ENCODE measurements at places on chromosomes 16 and 17. TPM values are rescaled to one million over a fixed set of nuclear protein-coding genes. Genes with fewer than 3 reads are reported as not detected.
A peak's percentile ranks its signal among the peaks of the same experiment; 100 is the strongest.

- DNase-seq, result no peak
These were observed 50.1 kb downstream of the PIMREG start for GRCh38 chr17:6494239-6494941.

Gene PIPOX
- 2.4 TPM for total RNA-seq

DNA sequence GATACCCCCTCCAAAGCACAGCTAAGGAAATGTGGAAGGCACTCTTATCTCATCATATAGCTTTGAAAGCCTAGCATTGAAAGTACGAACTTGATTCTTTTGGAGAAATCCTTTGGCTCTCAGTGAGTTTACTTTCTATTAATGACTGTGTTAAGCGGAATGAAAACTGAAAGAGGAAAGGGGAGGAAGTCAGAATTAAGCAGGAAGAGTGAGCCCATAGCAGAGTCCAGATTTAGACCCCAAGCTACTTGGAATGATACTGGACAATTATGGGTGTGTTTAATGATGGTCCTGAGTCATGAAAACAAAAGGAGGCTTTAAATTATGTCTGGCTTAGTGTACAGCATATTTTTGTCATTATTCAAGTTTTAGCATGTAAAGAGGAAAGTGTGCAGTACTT lies 42.2 kb downstream of the TENT4B start:
- DNase-seq, result no peak

- peak; percentile 24 for DNase-seq
These were observed 1.0 kb downstream of the TELO2 start for GRCh38 chr16:1494129-1494640.

Gene TEX14
- 0.17 TPM for total RNA-seq

Gene CMTM1
- total RNA-seq, result 10.1 TPM

DNA sequence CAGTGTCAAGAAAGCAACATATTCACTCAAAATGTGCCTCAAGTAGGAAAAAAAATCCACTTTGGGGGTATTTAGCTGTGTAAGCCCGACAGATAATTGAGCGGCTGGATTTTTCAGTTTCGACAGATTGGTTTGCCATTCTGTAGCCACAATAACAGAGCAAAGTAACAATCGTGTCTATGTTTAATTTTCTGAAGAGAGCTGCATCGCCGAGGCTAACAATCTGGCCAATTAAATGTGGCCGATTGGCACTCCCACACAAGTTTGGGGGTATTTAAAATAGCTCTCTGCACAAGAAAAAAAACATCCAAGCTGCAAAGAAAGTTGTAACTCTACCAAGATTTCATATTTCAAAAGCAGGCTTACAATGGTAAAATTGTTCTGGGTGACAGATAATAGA lies 99.7 kb upstream of the CDH13 start:
- no peak for DNase-seq

DNA sequence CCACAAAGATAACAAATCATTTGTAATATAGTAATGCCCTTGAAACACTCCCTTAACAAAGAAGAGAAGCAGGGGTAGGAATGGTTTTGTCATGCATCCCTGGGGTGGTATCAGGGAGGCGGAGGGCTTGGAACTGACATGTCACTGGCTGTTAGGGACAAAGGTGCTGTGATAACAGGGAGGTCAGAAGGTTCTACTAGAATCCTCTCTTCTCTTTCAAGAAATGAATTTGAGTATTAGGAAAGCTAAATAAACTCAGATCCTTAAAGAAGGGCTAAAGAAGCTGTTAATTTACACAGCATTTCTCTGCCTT lies 65.4 kb upstream of the ADAMTS18 start:
- no peak for DNase-seq

Gene ERCC4
- 11.0 TPM for total RNA-seq

- DNase-seq, result no peak
These were observed 24.7 kb upstream of the SSTR5 start for GRCh38 chr16:1047801-1048200.

- peak; percentile 43 for DNase-seq
These were observed 47.3 kb downstream of the TBC1D16 start for GRCh38 chr17:79988185-79988971.

DNA sequence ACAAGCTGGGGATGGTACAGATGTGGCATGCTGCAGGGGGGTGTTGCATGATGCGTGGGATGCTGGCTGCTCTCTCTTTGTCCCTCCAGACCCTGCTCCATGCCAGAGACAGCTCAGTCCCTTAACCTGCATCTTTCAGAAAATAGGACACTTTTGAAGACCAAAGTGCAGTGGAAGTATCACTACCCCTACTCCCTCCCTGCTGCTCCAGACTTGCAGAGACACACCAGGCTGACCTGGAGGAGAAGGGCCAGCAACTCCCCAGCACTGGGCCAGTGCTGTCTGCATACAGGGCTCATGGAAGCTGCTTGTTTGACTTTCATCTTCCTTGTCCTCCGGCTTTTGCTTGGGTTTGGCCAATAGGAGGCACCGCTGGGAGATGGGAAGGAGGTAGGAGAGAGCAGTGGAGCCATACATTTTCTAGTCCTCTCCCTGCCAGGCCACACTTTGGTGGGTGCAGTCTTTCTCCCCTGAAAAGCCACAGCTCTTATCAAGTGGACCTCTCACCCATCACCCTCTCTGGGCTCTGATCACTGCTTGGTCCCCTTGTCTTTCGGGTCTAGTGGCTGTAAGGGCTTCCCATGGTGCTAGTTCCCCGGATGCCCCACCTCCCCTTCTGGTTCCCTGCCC lies 46.1 kb upstream of the NKD1 start:
- DNase-seq, result no peak

DNA sequence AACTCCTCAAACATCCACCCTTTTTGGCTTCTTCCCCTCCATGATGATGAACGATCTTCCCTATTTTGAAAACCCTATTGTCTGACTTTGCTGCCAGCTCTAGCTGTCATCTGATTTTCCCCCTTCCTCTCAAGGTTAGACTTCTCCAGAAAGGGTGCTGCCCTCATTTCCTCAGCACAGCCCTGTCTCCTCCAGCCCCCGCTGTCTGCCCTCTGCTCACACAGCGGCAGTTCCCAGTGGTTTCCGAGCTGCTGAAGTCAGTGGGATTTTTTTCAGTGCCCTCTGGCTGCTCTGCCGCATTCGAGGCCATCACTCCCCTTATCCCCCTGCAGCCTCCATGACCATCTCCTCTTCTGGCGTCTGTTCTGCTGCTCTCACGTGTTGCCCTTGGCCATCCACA lies 26.6 kb upstream of the C17orf107 start:
- DNase-seq, result no peak

GRCh38 chr17:64491034-64491860 lies 5.6 kb downstream of the POLG2 start:
- DNase-seq, result peak; percentile 70

GRCh38 chr17:47807421-47807820 lies 14.2 kb downstream of the OSBPL7 start:
- no peak for DNase-seq

DNA sequence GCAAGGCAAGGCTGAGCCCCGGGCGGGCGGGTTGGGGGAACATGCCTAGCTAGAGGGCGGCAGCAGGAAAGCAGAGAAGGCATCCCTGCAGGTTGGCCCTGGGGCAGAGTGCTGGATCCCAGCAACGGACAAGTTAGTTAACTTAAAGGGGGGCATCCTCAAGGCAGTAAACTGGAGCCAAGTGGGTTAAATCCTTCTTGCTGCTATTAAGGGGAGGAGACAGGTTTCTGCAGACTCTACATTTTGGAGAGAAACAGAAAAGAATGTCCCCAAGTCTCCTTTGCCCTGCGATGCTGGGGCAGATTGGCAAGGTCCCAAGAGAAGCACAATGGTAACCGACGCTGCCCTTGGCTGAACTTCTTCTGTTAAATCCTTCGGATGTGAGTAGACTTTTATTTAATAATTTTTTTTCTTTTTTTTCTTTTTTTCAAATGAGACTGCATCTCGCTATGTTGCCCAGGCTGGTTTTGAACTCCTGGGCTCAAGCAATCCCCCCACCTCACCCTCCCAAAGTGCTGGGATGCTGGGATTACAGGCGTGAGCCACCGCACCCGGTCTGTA lies 14.0 kb downstream of the ATP5PD start:
- DNase-seq, result no peak

DNA sequence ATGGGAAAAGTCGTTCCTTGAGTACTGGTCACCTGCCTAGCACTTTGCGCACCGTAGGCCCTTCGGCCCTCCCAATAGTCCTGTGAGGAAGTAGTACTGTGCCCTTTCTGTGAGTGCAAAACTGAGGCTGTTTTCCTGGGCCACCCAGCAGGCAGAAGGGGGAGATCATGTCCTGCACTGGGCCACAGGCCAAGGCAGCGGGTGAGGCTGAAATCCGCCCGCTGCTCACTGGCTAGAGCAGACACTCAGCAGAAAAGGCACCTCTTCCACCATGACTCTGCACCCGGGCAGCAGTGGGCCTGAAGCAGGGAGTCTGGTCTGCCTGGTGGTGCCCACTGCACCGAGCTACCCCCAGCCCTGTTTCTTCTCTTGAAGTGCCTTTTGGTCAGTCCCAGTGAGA lies 20.2 kb downstream of the METTL22 start:
- no peak for DNase-seq

DNA sequence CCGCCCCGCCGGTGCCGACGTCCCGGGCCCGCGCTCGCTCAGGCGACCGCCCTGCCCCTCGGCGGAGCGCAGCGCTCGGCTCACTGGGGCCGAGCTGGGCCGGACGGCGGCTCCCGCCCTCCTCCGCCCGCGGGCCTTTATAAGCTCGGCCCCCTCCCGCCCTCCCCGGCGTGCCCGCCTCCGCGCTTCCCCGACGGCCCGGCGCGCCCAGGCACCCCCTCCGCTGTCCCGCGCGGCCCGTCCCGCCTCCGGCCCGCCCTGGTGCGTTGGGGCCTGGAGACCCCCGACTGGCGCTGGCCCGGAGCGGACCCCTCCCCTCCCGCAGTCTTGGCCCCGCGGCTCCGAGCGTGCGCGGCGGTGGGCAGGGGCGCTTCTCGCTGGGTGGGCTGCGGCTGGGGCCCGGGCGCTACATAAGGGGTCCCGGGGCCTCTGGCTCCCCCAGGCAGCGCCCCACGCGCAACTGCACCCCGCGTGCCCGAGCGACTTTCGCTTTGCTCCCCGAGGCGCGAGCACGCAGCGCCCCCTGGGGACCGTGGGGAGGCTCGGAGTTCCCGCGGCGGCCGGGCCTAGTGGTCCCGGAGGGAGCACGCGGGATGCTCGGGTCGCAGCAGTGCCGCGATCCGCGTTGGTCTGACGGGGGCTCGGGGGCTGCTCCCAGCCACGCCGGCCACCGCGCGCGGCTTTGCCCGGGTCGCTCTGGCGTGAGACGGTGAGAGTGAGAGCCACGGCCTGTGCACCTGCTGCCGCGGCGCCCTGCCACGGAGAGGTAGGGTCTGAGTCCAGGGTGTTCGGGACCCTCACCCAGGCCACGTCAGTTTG lies at the start of gene PIEZO1:
TSS of gene PIEZO1 (minus strand) at position 115 of the 819 bp plus-strand sequence. CDS start 256 bp downstream, outside the sequence.
- peak; percentile 80 for DNase-seq

GRCh38 chr17:81194941-81195901 lies 27.5 kb downstream of the CEP131 start:
- DNase-seq, result no peak

Gene C17orf78
- total RNA-seq, result not detected

DNA sequence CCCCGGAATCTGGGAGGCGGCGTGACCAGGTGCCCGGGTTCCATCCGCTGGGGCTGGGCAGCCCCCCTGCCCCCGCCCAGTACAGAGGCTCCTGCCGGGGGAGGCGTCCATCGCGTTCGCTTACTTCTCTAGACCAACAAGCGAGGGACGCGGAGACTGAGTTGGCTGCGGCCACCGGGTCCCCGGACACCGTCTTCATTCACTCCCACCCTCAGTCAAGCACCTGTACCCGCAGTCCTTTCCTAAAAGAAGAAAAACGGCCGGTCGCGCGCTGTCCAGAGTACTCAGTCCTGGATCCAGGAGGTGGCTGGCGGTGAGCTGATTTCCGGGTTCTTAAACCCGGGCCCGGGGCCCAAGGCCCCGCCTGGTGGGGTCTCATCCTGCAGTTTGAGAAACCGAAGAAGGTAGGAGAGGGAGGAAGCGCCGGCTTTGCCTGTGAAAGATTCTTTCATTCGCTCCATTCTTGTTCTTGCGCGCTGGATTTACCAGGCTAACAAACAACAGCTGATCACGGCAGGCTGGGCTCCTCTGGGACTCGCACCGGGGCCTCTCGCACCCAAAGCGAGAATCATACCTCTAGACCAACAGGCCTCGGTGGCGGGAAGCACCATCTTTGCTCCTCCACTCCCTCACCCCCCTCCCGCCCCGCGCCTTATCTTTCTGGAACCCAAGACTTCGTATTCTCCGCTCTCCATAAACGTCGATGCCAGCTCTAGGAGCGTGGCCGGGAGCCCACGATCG lies 17.4 kb upstream of the OR1F1 start:
- DNase-seq, result peak; percentile 53

GRCh38 chr17:81917565-81918332 lies at the start of gene SIRT7:
SIRT7 (minus strand) TSS chr17:81918176; CDS start chr17:81918131, 45 bp downstream.
- peak; percentile 90 for DNase-seq

Gene CHRNE
- total RNA-seq, result 0.56 TPM

DNA sequence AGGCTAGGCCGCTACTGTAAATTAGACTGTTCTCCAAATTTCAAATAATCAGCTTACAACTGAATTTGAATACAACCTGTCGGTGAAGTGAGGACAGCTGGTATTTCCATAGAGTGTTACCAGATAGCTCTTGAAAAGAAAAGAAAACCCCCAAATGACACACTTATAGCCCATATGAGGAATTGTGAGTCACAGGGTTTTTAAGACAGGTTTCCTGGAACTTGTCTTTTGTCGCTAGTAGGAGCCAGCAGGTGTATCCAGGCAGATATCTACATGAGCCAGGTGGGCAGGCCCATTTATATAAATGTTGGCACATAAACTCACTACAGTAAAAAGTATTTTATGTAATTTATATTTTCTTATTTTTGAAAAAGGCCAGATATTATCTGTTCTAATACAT lies 24.0 kb downstream of the TNRC6A start:
- DNase-seq, result peak; percentile 42

DNA sequence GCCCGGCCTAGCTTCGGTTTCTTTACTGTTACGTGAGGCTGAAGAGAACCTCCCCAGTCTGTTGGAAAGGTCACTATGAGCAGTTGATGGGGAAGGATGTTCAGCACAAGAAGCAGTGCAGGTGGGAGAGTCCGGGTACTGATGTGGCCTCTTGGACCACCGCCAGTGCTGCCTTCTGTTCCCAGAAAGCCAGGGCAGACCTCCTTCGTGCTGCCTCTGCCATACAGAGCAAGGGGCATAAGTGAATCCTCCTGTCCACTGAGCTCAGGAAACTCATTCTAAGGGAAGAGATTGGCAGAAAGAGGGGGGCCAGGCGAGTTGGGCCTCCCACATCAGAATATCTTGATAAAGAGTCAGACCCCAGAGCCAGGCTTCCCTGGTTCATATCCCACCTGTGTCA lies 3.7 kb downstream of the PPP4C start:
- DNase-seq, result no peak

Gene TSNAXIP1
- total RNA-seq, result 0.77 TPM

Gene SPNS2
- 0.15 TPM for total RNA-seq

Gene SLC52A1
- total RNA-seq, result 0.36 TPM

- DNase-seq, result peak; percentile 37
These were observed 83.6 kb downstream of the C17orf58 start for GRCh38 chr17:67912656-67913055.

- no peak for DNase-seq
These were observed 156.6 kb upstream of the SDK2 start for GRCh38 chr17:73800893-73801292.

Gene MYADML2
- not detected for total RNA-seq

Gene GPRC5C
- 0.41 TPM for total RNA-seq

DNA sequence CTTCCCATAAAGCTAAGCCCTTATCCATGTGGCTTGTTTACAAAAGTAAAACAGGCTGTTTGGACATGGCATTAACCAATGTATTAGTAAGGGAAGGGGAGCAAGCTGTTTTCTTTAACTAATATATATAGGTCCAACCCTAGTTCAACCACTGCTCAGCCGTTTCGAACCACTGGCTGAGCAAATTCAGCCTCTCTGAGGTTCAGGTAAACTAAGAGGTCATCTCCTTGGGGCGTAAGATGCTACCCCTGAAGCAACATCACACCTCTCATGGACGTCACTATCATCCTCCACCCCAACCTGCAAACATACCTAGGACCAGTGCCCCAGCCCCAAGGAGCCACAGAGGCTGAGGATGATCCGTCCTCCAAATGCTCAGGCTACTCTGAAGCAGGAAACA lies 45.2 kb downstream of the ANKRD11 start:
- no peak for DNase-seq

All from activated CD4-positive, alpha-beta memory T cell treated with anti-CD3 and anti-CD28 coated beads for 36 hours (primary cell).